Activated naive CD4-positive, alpha-beta T cell treated with anti-CD3 and anti-CD28 coated beads for 36 hours (primary cell): ENCODE measurements at places on chromosomes 13 and 19.

DNA sequence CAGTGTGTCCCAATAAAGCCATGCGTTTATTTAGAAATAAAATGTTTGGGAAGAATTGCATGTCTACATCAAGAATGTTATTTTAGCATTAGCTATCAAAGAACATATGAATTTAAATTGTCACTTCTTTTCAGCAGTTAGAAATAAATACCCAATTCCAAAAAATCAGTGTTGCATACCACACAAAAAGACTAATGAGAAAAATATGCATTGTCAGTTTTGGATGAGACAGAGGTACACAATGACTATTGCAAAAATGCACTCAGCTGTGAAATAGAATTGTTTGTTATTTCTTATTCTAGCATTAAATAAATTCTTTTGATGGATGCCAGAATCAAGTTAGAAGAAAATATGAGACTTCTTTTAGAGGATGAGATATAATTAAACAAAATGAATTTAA lies 833.9 kb downstream of the SLITRK1 start:
- no peaks in the 10 kb centered on the region for H3K27me3 ChIP-seq
- H3K27ac ChIP-seq, result no peak overlapping the region
- no peaks in the 10 kb centered on the region for H3K36me3 ChIP-seq
- H3K4me3 ChIP-seq, result no peak overlapping the region
- H3K4me1 ChIP-seq, result no peaks in the 10 kb centered on the region

DNA sequence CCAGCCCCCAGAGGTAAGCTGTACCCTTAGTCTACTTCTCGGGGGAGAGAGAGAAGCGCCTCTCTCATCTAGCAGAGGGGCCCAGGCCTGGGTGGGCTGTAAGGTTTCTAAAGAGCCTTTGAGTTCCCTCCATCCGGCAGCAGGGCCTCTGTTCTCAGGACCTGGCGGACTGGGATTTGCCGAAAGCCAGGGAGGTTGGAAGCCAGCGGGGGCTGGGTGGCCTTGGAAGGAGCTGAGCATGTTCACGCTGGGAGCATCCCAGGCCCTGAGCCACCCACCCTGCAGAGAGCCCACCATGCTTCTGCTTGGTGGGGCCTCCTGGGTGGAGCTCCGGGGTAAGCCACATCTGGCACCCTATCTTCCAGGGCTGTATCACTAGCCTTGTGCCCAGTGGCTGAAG lies 7.8 kb downstream of the SLC7A10 start:
- H3K27me3 ChIP-seq, result peaks cover 5% of the 10 kb centered on the region
- no peak for DNase-seq
- no peak overlapping the region for H3K4me3 ChIP-seq
- no peaks in the 10 kb centered on the region for H3K4me1 ChIP-seq
- H3K36me3 ChIP-seq, result no peaks in the 10 kb centered on the region

DNA sequence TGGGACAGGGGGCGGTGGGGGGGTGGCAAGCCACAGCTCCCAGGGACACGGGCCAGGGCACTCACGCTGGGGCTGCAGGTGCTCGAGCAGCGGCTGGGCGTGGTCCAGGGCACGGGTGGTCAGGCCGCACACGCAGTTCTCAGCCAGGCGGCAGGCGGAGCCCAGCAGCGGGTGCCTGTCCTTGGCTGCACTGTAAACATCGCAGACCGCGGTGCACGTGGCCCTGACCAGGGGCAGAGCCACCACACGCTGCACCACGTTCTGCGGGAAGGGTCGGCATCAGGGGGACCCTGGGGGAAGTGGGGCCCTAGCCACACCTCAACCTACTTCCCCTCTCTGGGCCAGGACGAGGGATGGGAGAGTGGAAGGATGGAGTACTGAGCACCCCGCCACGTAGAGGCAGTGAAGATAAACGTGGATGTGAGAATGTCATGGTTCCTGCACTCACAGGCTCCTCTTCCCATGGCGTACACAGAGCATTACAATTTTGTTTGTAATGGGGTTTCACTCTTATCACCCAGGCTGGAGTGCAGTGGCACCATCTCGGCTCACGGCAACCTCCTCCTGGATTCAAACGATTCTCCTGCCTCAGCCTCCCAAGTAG lies 3.4 kb downstream of the PLIN5 start:
- H3K4me1 ChIP-seq, result peaks cover 7% of the 10 kb centered on the region
- no peak overlapping the region for H3K4me3 ChIP-seq
- peaks cover 7% of the 10 kb centered on the region for H3K27me3 ChIP-seq
- DNase-seq, result no peak

DNA sequence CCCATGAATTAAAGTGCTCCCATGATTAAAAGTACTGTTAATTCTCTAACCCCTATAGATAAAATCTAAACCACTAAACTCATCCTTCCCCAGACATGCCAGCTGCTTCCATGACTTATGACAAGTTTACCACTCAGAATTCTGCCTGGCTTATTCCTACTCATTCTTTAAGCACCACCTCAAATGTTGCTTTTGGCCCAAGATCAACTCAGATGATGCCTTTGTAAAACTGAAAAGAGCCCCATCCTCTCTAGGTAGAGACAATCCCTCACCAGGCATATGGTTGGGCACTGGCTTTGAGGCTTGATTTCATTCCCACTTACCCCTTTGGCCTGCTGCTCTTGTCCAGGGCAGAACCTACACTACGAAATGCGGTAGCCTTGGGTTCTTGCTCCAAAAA lies 250.0 kb downstream of the DNAJC15 start:
- no peaks in the 10 kb centered on the region for H3K4me1 ChIP-seq
- no peaks in the 10 kb centered on the region for H3K27me3 ChIP-seq
- no peak overlapping the region for H3K27ac ChIP-seq
- DNase-seq, result no peak
